ENCODE measurements at places on chromosomes 1 and 21. TPM values are rescaled to one million over a fixed set of nuclear protein-coding genes. Genes with fewer than 3 reads are reported as not detected.

PADI2 gene
- total RNA-seq = 0.15 TPM

PRAMEF11 gene
- not detected for total RNA-seq

FLG2 gene
- total RNA-seq = not detected

NR1I3 gene
- total RNA-seq = not detected

S100A7A gene
- total RNA-seq = not detected
